ENCODE measurements at places on chromosomes 12 and 14. TPM values are rescaled to one million over a fixed set of nuclear protein-coding genes. Genes with fewer than 3 reads are reported as not detected.

COL2A1 gene
- total RNA-seq = under 0.01 TPM

NDRG2 gene
- total RNA-seq = 9.2 TPM

TMEM52B gene
- not detected for total RNA-seq

GPATCH2L gene
- 59.5 TPM for total RNA-seq

HOXC6 gene
- not detected for total RNA-seq

MANSC1 gene
- 2.6 TPM for total RNA-seq

RPL10L gene
- total RNA-seq = not detected
